ENCODE measurements at places on chromosomes 3 and 15.

- no peaks in the 10 kb centered on the region for H3K36me3 ChIP-seq
- H3K27ac ChIP-seq, result no peak overlapping the region
- no peak overlapping the region for H3K4me3 ChIP-seq
- H3K27me3 ChIP-seq, result peaks cover 8% of the 10 kb centered on the region
- no peak for DNase-seq
- H3K4me1 ChIP-seq, result peaks cover 6% of the 10 kb centered on the region
Observed at GRCh38 chr3:13239467-13239760, 166.2 kb upstream of the IQSEC1 start.

- no peak overlapping the region for H3K4me3 ChIP-seq
- H3K27ac ChIP-seq, result no peak overlapping the region
- no peak for DNase-seq
- H3K27me3 ChIP-seq, result no peaks in the 10 kb centered on the region
Observed at GRCh38 chr3:123102826-123103225, 36.0 kb downstream of the PDIA5 start.

- no peaks in the 10 kb centered on the region for H3K36me3 ChIP-seq
- H3K27me3 ChIP-seq, result no peaks in the 10 kb centered on the region
- no peak overlapping the region for H3K27ac ChIP-seq
Observed at GRCh38 chr15:85825118-85825517, 30.4 kb upstream of the KLHL25 start.

- no peaks in the 10 kb centered on the region for H3K27me3 ChIP-seq
- no peaks in the 10 kb centered on the region for H3K4me1 ChIP-seq
- H3K4me3 ChIP-seq, result no peak overlapping the region
- no peak for DNase-seq
Observed at GRCh38 chr15:74504418-74504817, 36.6 kb upstream of the ARID3B start.

- H3K27me3 ChIP-seq, result no peaks in the 10 kb centered on the region
- H3K4me3 ChIP-seq, result no peak overlapping the region
- H3K27ac ChIP-seq, result no peak overlapping the region
- H3K36me3 ChIP-seq, result no peaks in the 10 kb centered on the region
- peaks cover 2% of the 10 kb centered on the region for H3K4me1 ChIP-seq
Observed at GRCh38 chr3:45367453-45367871, 20.9 kb upstream of the LARS2 start.

- no peak overlapping the region for H3K27ac ChIP-seq
- H3K27me3 ChIP-seq, result peaks cover 6% of the 10 kb centered on the region
- DNase-seq, result no peak
- no peak overlapping the region for H3K4me3 ChIP-seq
- H3K36me3 ChIP-seq, result no peaks in the 10 kb centered on the region
- no peaks in the 10 kb centered on the region for H3K4me1 ChIP-seq
Observed at GRCh38 chr15:71748293-71748718, 62.0 kb upstream of the NR2E3 start.

DNA sequence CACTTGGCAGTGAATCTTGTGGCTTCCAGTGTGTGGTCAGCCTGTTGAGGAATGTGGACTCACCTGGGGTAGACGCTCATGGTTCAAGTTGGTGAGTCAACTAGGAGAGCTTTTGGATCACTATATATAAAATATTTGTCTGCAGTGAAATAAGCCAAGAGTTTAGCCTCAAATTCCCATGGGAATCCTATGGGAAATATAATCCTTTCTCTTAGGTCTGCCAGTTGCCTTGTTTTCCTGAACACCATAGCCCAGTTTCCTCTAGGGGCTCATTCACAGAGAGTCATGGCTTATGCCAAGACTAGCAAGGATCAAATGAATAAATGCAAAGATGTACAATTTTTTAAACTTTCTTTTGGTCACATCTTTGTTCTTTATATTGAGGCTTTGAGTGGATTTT is 100.1 kb upstream of the NPHP3 start:
- H3K27ac ChIP-seq, result no peak overlapping the region
- no peaks in the 10 kb centered on the region for H3K36me3 ChIP-seq
- no peaks in the 10 kb centered on the region for H3K4me1 ChIP-seq
- no peak overlapping the region for H3K4me3 ChIP-seq
- peaks cover 10% of the 10 kb centered on the region for H3K27me3 ChIP-seq

GRCh38 chr15:53458736-53459135 is 300.7 kb downstream of the WDR72 start:
- no peak overlapping the region for H3K27ac ChIP-seq
- no peaks in the 10 kb centered on the region for H3K4me1 ChIP-seq
- no peak for DNase-seq
- no peaks in the 10 kb centered on the region for H3K36me3 ChIP-seq
- H3K27me3 ChIP-seq, result peaks cover 4% of the 10 kb centered on the region
- H3K4me3 ChIP-seq, result no peak overlapping the region

- DNase-seq, result no peak
- no peaks in the 10 kb centered on the region for H3K27me3 ChIP-seq
- H3K4me1 ChIP-seq, result peaks cover 6% of the 10 kb centered on the region
Observed at GRCh38 chr15:48354694-48355303, 23.6 kb downstream of the DUT start.

DNA sequence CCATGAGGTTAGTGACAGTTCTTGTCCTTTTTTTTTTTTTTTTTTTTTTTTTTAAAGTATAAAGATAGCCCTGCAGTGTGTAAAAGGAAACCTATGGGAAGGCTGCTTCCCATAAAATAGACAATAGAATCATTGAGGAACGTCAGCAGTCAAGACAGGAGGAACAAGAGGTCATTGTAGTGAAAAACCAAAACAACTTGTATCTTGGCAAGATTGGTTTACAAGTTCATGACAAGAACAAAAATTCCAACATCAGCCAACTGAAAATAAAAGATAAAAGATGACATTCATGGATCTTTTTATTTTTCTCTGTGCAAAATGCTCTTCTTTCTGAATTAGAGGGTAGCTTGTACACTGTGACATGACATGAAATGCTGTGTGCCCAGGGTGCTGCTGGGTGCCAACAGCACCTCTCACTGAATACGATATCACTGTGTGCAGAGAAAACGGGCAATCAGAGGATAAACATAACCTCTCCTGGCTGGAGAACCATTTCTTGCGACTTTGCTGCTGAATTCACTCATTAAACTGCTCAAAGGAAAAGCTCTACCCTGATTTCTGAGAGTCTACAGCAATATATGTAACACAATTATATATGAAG is 30.1 kb upstream of the IP6K2 start:
- H3K36me3 ChIP-seq, result peaks cover 12% of the 10 kb centered on the region
- no peak for DNase-seq
- no peaks in the 10 kb centered on the region for H3K4me1 ChIP-seq

DNA sequence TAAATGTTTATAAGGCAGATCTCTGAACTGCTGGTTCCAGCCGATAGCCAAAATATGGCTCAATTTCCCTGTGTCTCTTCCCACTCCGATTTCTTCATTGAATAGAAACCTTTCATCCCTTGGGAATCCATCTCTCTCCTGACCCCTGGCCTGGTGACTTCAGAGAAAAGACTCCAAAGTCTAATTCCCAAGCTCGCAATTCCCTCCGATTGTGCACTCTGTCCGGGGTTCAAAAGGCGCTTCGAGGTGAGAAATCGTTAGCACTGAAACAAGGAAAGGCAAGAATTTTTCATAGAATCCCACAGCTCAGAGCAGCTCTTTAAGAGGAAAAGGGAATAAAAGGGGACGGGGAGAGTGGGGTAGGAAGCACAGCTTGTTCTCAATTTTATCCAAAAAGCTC is 18.4 kb upstream of the RAD18 start:
- H3K27me3 ChIP-seq, result peaks cover 4% of the 10 kb centered on the region
- no peak overlapping the region for H3K4me3 ChIP-seq
- H3K4me1 ChIP-seq, result no peaks in the 10 kb centered on the region

GRCh38 chr3:194187233-194187944 is 51.4 kb downstream of the HES1 start:
- H3K27me3 ChIP-seq, result no peaks in the 10 kb centered on the region
- DNase-seq, result no peak
- H3K4me1 ChIP-seq, result no peaks in the 10 kb centered on the region
- H3K4me3 ChIP-seq, result no peak overlapping the region
- H3K36me3 ChIP-seq, result no peaks in the 10 kb centered on the region
- no peak overlapping the region for H3K27ac ChIP-seq

DNA sequence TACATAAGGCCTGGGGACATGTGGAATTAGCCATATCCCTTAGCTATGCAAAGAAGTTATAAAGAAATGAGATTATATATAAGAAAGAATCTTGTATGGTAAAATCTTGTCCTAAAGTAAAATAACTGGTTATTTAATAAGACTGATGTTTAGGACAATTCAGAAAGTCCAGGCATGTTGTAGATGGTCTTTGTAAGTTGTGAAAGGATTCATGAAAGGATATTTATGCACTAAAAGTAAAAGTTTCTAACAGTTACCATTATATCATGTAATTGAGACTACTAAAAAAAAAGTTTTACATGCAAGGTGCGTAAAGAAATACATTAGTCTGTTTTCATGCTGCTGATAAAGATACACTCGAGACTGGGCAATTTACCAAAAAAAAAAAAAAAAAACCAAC is 146.3 kb downstream of the FMN1 start:
- DNase-seq, result no peak
- H3K27me3 ChIP-seq, result peaks cover 4% of the 10 kb centered on the region
- H3K36me3 ChIP-seq, result peaks cover 4% of the 10 kb centered on the region
- H3K4me1 ChIP-seq, result no peaks in the 10 kb centered on the region
- no peak overlapping the region for H3K4me3 ChIP-seq
- H3K27ac ChIP-seq, result no peak overlapping the region

GRCh38 chr3:153038367-153038766 is 123.7 kb upstream of the RAP2B start:
- peaks cover 3% of the 10 kb centered on the region for H3K4me1 ChIP-seq
- no peak overlapping the region for H3K27ac ChIP-seq
- no peak for DNase-seq

DNA sequence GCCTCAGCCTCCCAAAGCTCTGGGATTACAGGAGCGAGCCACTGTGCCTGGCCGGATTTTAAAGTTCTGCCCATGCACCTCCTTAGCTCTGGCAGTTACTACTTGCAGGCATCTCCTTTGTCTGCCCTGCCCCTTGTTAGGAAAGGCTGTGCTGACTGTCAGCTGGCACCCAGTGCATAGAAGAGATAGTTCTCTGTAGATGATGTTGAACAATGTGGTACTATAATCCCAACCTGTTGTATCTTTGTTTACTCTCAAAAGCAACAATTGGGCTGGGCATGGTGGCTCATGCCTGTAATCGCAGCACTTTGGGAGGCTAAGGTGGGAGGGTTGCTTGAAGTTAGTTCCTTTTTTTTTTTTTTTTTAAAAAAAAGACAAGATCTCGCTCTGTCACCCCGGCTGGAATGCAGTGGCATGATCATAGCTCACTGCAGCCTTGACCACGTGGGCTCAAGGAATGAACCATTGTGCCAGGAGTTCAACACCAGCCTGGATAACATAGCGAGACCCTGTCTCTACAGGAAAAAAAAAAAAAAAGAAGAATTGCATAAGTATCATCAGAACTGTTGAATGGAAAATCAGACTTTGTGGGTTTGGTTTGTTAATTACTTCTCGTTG is 30.6 kb downstream of the FLNB start:
- no peak overlapping the region for H3K27ac ChIP-seq
- no peaks in the 10 kb centered on the region for H3K27me3 ChIP-seq
- no peak overlapping the region for H3K4me3 ChIP-seq
- H3K36me3 ChIP-seq, result peaks cover 3% of the 10 kb centered on the region
- peaks cover 88% of the 10 kb centered on the region for H3K4me1 ChIP-seq

Measured in activated naive CD4-positive, alpha-beta T cell treated with anti-CD3 and anti-CD28 coated beads for 36 hours (primary cell).